ENCODE measurements at places on chromosomes 1 and 21.

DNA sequence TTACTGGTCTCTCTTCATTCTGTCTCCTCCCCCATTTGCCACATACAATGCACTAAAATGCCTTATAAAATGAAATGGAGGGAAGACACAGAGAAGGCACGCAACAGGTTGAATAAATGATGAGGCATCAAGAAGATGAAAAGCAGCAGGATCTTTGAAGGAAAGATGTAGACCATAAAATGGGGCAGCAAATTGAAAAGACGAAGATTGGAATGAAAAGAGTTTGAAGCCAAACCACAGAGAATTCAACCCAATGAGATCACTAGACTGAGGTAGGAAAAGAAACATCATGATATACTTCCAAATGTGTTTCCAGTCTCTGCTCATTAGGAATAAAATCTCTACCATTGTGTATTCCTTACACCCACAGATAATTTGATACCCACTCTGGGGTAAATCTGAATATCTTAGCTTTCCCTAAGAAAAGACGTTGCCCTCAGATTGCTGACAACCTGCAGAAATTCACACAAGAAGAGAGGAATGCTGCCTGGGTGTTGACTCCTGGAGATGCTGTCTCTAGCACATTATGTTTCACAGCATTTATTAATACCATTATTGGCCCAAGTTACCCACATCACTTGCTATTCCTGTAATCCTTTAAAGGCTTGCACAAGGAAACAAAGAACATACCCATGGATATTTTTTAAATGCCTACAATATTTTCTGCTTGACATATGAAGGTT, 230.9 kb downstream of the LTN1 start:
- DNase-seq, result no peak

DNA sequence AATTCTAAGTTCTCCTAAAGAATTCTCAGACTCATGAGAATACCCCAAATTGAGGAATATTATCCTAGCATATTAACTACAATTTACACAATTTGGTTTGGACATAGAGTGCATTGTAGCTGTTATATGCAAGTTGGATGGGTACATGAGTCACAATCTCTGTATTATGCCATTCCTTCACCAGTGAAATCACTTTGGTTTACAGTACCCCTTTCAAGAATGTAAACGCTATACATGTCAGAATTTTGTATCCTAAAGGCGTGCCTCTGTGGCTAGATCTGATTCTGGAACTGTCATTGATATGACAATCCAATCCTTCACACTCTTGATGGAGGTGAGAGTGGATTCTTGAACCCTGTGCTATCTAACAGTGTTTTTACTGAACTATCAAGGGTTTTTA, 6.7 kb upstream of the IL10RB start:
- no peak for DNase-seq

GRCh38 chr1:69697340-69697739, 129.6 kb downstream of the LRRC7 start:
- no peak for DNase-seq

DNA sequence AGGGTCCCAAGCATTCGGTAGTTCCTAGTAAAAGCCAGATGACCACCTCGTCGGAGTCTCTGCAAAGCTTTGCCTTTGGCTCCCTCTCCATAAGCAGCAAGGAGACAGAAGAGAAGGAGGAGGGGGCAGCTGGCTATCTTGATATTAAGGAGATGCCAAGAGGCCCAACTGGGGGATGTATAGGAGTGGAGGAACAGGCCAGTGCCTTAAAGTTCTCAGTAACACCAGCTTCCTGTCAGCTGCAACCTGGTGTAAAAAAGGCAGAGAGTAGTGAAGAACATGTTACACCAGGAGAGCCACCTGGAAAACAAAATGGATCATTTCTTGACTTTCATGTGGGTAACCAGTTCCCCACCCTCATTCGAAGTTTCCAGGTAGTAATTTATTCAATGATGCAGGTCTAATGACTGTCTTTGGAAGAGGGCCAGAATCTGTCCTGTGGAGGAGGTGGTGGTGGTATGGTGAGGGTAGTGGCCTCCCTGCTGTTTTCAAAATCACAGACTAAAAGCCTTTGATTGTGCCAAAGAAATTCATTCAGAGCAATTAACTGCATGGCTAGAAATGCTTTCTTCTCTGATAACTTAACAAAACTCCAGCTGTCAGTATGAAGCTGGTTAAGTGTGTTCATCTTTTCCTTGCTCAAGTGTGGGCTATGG, 27.3 kb downstream of the TMEM200B start:
- no peak for DNase-seq

- no peak for DNase-seq
Observed at GRCh38 chr1:212106286-212106792, 70.8 kb downstream of the DTL start.

DNA sequence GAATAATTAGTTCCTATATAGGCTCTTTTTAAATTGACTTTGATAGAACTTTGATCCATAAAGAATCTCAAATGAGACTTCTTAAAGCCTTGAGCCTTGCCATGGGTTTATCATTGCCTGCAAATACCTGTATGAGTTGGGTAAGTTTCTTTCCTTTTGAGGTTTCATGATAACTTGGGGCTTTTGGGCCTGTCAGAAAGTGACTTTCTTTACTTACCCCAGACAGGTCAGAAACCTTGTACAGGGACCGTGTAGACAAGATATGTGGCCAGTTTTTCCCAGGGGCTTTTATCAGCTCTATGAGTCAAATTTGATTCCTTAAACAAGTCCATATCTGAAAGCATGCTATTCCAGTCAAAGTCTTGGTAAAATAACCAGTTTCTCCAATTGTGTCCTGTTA, 17.3 kb downstream of the KCTD3 start:
- DNase-seq, result no peak

DNA sequence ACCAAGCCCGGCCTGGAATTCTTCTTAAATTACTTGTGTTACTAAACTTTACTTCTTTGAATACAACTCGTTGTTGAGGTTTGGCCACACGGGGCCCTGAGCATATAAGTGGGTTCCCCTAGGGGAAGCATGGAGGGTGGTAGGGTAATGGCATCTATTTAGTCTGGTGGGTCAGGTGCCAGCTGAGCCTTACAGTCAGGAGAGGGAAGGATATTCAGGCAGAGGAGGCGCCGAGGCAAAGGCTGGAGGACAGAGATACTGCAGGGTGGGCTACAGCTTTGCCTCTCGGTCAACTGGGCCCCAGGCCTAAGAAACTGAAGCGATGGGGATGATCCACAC, 424 bp upstream of the NECAP2 start:
- no peak for DNase-seq

DNA sequence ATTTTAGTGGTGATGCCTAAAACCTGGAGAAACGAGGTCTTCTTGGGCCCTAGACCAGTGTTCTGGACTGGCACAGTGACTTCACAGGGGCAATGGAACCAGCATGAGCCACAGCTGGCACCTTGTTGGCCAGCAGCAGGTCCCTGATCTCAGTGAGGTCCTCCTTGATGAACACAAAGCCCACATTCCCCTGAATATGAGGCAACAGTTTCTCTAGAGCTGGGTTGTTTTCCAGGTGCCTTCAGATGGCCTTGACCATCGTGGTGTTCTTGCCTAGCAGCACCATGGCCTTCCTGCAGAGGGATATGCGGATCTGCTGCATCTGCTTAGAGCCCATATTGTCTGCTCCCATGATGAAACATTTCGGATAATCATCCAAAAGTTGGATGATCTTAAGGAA, 44.9 kb upstream of the RAB3GAP2 start:
- no peak for DNase-seq

- DNase-seq, result no peak
Observed at GRCh38 chr1:153245466-153245865, 14.0 kb upstream of the LORICRIN start.

DNA sequence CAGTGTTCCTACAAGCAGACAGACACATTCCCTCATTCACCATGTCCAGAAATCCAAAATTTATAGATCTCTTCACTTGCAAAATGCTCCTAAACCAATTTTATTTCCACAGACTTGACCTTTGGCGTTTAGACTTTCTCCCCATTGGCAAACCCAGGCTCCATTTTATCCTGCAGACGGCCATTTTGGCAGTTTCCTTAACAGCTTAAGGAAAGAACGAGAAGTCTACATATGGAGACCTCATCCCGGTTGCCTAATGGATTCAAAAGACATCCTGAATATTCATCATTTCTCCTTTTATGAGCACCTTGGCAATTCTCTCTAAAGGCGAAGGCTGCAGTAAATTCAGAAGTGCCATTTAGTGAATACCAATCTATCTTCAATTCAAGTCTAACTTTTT, 132.9 kb downstream of the HLX start:
- DNase-seq, result no peak

GRCh38 chr1:170310951-170311350, 165.2 kb downstream of the NTMT2 start:
- DNase-seq, result no peak

- DNase-seq, result no peak
Observed at GRCh38 chr1:92901699-92902405, 59.4 kb downstream of the DIPK1A start.

DNA sequence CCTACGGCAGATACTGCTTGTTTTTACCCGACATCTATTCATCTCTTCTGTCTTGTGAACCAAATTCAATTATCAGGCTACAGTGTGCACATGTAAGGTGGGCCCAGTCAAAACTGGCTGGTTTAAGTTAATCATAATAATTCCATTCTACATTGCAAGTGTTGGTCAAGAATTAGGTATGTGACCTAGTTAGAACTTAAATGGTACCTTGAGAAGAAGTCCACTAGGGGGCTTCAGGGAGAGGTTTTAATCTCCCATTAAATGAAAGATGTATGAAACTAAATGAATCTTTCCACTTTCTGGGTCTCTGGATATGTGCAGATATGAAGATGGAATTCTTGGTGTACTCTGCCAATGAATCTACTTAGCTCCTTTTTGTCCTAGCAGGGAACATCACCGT, 187.1 kb downstream of the CDC42BPA start:
- DNase-seq, result no peak

GRCh38 chr1:161228032-161228431, 2.2 kb downstream of the TOMM40L start:
- no peak for DNase-seq

DNA sequence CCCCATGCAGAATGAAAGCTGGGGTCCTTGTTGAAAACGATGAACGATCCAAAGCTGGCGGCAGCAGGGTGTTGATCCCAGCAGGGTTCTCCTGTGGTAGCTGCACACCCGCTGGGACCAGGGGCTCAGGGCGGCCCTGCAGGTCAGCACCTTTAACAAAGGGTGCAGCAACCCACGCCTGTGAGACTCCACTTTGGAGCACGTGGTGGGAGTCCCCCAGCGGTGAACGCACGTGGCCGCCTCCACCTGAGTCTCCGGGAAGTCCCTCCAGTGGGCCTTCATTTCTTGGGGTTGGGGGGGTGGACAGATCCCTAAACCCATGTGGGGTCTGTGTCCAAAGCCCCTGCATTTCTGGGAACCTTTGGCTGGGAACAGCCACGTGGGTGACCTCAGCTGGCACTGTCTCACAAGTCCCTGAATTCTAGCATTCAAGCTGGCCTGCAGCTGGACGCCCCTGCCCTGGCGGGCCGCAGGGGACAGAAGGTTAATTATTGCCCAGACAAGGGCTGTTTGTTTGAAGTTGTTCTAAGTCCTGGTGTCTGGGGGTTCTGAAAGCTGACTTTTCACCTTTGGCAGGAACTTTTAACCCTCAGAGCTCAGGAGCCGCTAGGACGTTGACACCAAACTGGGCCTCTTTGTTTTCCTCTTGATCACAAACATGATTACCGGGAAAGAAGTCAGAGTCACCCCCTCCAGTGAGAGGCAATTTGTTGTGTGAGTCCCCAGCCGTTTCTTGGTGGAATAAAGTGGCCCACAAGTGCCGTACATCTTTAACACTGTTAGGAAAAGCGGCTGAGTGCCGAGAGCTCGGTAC, 64.5 kb downstream of the COL18A1 start:
- DNase-seq, result no peak

DNA sequence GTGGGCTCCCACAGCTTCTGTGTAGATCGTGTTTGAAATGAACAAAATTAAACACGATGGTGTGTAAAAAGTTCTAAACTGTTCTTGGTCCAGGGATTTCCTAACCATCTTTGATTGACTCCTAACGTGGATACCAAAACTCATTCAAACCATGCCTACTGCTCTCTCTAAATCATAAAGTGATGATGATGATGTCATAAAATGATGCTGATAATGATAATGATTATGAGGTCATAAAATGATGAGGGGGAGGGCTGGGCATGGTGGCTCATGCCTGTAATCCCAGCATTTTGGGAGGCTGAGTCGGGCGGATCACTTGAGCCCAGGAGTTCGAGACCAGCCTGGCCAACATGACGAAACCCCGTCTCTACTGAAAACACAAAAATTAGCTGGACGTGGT, 133.3 kb upstream of the COA6 start:
- DNase-seq, result no peak

DNA sequence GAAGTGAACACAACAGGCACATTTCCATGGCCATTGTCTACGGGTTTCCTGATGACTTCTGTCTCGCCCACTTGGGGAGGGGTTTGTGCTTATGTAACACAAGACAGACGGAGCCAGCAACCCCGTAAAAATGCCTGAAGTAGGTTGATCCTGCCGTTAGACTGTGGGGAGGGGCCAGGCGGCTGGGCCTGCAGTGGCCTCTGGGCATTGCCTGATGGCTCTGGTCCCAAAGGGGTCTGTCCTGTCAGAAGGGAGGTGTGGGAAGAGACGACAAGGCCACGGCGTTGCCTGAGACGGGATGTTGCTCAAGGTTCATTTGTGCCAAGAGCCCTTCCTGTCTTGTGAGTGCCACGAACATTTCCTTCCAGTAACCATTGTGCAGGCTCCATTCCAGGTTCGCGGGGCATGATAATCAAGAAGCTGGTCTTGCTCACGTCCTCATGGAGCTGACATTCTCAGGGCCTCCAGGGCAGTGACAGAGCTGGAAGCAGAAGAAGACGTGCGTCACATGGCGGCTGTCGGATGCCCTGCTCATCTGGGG, 44.7 kb downstream of the ABCG1 start:
- DNase-seq, result no peak

DNA sequence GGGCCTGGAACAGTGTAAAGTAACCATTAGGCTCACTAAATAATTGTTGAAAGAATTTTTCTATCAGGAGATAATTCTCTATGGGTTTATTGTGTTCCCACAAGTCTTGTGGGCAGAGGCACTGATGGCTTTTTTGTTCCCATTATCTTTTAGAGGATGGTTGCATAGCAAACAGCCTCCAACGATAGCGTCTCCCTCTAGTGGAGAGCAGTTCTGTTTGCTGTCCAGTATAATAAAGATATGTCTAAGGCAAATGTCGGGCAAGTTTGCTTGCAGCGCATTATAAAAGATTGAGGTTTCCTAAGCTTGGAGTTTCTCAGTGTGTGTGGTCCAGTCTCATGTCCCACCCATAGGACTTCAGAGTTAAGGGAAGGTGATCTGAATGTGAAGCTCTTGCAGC, 1.3 kb upstream of the SLC6A17 start:
- no peak for DNase-seq

- DNase-seq, result no peak
Observed at GRCh38 chr1:39385067-39385988, 106.1 kb upstream of the BMP8A start.

- no peak for DNase-seq
Observed at GRCh38 chr1:56456435-56457101, 122.8 kb downstream of the PLPP3 start.

- DNase-seq, result no peak
Observed at GRCh38 chr1:112675728-112676381, 1.4 kb downstream of the MOV10 start.

DNA sequence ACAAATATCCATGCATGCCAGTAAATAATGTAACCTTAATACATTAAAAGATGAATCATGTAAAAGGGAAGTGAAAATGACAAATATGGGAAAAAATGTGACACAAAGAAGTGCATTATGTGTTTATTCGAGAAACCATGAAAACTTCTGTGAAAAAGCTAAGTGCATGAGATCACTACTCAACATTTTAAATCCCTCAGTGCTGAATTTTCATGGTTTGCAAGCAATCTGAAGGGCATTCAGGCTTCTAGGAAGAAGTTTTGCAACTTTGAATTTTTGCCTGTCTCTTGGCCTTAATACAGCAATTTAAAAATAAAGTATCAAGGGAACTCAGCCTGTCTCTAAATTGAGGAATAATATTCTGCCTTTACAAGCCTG, 78.2 kb downstream of the MAP3K7CL start:
- DNase-seq, result no peak
